ENCODE measurements at places on chromosomes 4 and X.

- no peak for DNase-seq
Observed at GRCh38 chr4:128879283-128879682, 69.8 kb downstream of the JADE1 start.

GRCh38 chr4:38759113-38759789 is 23.5 kb downstream of the TLR10 start:
- DNase-seq = peak; percentile 33

DNA sequence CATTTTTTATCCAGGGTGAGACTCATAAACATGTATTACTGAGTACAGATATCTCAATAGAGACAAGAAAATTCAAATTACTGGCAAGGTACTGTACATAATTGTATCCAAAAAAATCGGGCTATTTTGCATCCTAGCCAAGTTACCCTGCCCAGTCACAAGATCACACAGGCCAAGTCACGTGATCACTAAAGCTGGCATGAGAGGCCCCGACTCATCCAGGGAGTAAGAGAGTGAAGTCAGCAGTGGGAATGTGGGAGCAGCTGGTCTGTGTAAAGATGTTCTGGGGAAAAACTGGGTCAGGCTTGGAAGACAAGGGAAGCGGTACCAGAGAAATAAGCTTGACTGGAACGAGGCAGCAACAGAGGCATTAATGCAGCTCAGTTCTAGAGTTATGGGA is 119.3 kb upstream of the STS start:
- no peak for DNase-seq

- no peak for DNase-seq
Observed at GRCh38 chr4:24655971-24656370, 71.6 kb upstream of the DHX15 start.

DNA sequence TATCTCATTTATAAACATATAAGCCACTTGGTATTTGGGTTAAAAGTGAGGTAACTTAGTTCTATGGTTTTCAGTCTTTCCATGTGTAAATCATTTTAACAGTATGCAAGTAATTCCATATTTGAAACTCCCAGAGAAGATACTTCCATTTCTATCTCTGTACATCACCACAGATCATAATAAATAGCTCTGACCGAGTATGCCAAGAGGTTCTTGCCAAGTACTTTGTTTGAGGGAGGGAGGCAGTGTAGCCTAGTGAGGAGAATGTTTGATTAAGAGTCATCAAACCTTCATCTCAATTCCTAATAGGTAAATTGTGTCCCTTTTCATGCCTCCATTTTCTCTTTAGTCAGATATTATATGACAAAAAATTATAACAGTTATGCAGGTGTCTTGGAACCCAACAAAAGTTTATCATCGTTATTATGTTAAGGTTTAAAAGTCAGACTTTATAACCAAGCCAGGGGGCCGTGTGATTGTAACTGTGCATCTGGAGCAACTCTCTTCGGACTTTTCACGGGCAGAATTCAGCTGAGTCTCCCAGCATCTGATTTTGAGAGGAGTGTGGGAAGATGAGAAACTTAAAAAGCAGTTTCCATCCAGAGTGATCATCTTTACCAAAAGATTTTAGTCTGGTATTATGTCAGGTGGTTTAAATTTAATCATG is 123.8 kb downstream of the ANK2 start:
- DNase-seq = no peak

GRCh38 chrX:38923451-38923969 is 122.3 kb downstream of the MID1IP1 start:
- no peak for DNase-seq

GRCh38 chrX:141469469-141469868 is 115.1 kb downstream of the SPANXA1 start:
- DNase-seq = no peak

DNA sequence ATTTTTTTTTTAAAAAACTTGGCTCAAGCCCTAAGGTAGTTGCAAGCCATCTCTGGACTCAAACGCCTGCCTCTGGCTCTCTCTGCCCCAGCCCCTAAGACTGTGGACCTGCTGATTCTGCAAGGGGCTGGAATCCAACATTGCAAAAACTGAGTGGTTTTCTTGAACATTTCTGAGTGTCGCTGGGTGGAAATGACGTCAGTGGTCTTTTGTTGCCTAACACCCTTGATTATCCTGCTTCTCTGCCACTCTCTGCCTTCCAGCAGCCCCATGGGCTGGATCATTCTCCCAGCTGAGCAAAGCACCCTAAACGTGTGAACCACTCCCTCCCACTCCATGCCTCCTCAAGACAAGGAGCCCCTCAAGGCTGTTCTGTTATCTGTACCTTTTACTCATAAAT is 16.6 kb downstream of the BST1 start:
- no peak for DNase-seq

- no peak for DNase-seq
Observed at GRCh38 chr4:38154681-38155588, 194.7 kb downstream of the PTTG2 start.

DNA sequence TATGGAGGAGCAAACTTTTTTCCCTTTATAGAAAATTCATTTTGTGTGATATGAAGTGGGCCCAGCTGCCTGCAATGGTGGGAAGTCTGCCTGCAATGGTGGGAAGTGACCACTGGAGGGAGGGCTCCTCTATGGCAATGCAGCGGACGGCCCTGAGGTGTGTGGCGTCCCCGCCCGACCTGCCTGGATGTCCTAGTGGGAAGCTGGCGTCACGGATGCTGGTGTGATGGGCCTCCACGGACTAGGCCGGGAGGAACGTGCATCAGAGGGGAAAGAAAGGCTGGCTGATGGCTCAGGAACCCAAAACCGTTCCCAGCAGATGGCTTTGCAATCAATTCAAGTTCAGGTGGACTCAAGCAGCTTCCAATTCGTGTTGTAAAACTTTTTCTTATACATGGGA is 177.9 kb downstream of the AFAP1 start:
- DNase-seq = peak; percentile 31

DNA sequence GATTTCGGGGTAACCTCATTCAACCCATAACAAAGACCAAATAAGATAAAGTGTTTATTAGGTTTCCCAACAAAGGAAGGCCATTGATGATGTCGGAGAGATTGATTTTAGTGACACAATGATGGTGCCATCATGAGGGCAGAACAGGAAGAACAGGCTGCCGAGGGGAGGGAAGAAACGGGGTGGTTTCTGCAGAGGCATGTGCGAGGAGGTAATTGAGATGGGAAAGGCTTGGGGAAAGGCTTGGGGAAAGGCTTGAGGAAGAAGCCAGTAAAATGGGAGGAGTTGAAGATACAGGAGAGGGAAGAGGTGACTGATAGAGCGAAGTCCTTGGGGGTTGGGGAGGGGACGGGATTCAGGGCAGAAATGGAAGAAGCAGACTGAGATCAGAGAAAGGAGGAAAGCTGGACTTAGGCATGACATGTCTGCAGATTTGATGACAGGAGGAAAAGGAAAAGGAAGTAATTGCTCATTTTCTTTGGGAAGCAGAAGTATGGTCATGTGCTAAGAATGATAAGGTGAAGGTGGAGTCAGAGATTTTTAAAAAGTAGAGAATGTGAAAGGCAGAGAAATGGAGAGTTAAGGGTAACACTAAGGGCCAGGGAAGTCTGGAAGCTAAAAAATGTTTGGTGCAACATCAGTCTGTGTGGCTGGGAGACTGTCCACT is 6.0 kb downstream of the HPSE start:
- DNase-seq = no peak

GRCh38 chr4:145773581-145774234 is 93.8 kb downstream of the C4orf51 start:
- no peak for DNase-seq

GRCh38 chr4:784401-785331 is 41.3 kb downstream of the CPLX1 start:
- no peak for DNase-seq

DNA sequence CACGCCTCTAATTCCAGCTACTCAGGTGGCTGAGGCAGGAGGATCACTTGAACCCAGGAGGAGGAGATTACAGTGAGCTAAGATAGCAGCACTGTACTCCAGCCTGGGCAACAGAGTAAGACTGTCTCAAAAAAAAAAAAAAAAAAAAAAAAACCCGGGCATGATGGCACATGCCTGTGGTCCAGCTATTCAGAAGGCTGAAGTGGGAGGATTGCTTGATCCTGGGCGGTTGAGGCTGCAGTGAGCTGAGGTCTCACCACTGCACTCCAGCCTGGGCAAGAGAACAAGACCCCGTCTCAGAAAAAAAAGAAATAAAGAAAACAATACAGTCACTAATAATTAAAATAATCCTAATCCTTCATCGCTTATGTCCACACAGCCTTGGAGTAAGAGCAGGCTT is 68.1 kb downstream of the APBB2 start:
- no peak for DNase-seq

GRCh38 chr4:147772056-147772455 is 40.2 kb downstream of the ARHGAP10 start:
- DNase-seq = no peak

DNA sequence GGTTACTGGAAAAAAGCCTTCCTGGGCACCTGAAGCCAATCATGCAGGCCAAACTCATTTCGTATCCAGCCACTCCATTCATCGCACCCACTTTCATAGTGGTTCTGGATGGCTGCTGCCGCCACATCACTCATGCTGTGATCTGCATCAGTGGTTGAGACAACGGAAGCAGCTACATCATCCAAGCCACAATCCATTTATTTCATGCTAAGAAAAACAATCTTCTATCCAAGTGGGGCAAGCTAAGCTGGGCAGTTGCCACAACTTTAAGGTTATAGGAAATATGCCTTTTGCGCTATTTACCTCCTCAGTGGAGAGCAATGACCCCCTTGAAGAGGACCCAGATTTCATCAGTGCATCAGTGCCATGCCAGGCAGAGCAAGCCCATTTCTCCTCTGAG is 124.6 kb downstream of the GRIA3 start:
- DNase-seq = no peak

DNA sequence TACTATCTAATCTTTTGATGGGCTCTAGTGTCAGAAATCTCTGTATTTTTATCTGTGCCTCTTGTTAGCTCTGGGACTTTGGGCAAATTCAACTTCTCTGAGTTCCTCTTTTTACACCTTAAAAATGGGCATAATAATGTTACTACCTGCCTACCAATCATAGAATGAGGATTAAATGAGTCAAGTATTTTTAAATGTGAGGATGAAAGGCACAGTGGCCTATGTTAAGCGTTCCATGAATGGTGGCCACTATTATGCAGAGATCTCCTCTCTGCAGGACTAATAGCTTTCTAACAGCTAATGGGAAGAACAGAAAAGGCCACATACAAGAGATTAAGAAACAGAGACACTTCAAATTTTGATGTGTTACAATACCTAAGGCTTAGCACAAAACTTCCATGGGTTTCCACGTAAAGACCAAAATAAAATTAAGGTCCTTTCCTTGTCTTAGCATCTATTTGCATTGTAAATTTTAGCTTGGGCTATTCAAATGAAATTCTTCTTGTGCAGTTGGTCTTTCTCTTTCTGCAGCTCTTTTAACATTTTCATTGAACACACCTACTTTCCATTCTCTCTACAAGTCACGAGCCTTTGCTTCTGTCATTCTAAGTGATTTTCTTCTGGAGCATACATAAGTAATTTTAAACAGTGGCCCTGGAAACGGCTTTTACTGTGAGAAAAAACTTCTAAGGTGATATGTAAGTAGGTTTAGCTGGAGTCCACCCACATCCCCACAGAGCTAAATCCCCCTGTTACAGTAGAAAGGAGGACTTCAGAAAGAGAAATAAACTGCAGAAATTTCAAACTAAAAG is 117.9 kb upstream of the MED14 start:
- DNase-seq = no peak

GRCh38 chr4:95426455-95426854 is 122.3 kb downstream of the UNC5C start:
- DNase-seq = no peak

- no peak for DNase-seq
Observed at GRCh38 chrX:128287693-128288092, 235.5 kb upstream of the ACTRT1 start.

- DNase-seq = no peak
Observed at GRCh38 chrX:10555846-10556245, 64.5 kb downstream of the MID1 start.

GRCh38 chr4:78704981-78705683 is 71.0 kb upstream of the BMP2K start:
- DNase-seq = no peak

GRCh38 chr4:92099861-92100260 is 203.9 kb upstream of the GRID2 start:
- DNase-seq = no peak

DNA sequence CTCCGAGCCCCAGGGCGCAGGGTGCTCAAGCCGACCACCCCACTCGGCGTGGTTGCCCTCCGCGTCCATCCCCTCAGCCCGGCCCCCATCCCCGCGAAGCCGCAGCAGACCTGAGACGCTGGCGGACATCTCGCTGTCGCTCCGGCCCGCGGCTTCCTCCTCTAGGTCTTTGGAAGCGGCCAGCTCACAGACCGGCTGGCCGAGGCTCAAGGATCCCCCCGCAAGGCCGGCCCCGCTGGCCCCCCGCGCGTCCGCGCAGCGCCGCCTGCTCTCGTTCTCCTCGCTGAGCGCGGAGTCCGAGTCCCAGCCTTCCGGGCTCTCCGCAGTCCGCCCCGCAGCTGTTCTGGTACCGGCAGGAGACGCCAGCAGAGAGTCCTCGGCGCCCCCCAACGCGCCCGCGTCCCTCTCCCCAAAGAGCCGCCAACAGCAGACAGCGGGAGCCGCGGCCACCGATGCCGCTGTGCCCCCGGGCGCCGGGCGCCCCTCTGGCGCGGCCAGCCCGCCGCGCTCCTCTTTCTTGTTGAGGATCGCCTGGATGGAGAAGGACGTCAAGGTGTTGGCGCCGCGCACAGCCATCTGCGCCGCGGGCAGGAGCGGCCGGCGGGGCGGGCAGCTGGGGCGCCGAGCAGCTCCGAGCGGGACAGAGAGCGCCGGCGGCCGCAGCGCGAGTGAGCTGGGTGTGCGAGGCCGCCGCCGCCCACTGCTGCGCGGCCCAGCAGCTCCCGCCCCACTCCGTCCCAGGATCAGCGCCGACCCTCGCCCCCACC is at the start of gene NKX3-2:
Gene NKX3-2 (minus strand): TSS at position 670 of the 767 bp plus-strand sequence. CDS start 94 bp downstream, at position 576.
- no peak for DNase-seq

DNA sequence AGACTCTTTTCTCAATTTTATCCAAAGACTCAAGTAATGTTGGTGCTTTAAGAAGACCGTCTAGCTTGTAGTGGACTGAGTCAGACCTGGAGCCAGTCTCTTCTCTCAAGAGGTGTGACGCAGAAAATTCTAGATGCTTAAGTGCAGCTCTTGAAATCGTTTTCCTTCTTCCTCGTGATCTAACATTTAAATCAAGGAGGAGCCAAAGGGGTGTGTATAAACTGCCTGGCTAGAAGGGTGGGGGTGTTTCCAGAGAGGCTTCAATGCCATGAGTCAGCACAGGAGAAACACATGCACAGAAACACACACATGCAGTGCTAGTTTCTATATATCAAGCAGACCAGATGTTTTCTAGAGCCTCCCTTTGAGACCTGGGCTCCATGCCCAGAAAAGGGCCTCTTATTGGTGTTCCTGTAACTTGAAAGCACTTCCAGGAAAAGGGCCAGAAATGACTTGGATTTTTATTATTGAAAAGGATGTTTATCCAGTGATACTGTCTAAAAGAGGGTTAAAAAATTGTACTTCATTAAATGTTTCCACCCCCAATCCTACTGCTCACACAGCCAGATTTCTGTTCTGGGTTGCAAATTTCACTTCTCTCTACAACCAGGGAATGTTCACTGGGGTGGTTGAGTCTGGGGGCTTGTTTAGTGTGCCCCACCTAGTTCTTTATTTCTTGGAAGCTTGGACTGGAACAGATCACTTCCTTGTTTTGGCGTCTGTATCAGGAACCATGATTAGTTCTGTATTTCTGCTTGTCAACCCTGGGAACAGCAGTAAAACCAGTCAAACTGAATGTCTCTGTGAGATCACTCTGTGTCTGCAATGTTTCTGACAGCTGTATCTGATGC is at the start of gene CLIC2:
Gene CLIC2 (minus strand): TSS at position 129 of the 851 bp plus-strand sequence. CDS start 187 bp downstream, outside the sequence.
- DNase-seq = no peak

Measured in effector memory CD8-positive, alpha-beta T cell (primary cell).